ENCODE measurements at places on chromosomes 12 and 14.
A peak's percentile ranks its signal among the peaks of the same experiment; 100 is the strongest.

GRCh38 chr14:26190646-26191045, 407.2 kb downstream of the NOVA1 start:
- no peak for DNase-seq

DNA sequence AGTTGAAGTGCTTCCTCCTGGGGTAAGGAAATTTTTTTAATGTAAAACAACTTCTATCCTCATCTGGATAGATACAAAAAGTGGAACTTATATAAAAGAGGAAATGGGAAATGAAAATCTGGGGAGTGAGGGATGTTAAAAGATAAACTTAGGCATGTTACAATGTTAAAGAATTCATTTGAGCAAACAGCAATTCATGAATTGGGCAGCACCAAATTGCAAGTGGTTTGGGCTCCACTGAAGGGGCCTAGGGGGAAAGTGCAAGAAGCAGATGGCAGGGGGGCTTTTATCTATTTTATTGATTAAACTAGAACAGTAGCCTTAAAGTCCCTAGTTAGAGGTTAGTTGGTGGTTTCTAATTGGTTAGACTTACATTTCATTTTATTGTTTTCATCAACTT, 118.1 kb upstream of the NAP1L1 start:
- no peak for DNase-seq

DNA sequence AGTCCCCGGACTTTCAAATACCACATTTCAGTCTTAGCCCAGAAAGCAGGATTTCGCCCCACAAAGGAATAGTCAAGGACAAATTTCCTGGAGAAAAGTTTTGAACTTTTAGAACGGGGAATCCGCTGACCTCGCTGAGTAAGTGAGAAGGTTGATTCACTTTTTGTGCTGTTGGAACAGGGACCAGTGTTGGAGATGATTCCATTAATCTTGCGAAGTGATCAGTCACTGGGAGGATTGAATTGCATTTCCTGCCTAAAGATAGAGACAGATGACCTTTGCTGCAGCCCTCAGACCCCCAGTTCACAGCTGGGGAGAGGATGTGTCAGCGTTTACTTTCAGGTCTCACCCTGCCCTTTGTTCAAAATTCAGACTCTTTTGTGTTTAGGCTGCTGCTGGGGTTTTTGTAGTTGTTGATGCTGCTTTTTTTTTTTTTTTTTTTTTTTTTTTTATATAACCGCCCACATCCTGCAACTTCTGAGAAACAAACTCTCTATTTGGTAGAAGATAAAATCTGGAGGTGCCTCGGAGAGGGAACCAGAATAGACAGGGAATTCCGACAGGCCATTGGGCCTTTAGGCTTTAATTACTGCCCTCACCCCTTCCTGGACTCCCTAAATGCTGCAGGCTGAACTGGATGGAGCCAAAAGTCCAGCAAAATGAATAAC, 9.8 kb upstream of the KDM2B start:
- DNase-seq, result peak; percentile 48

DNA sequence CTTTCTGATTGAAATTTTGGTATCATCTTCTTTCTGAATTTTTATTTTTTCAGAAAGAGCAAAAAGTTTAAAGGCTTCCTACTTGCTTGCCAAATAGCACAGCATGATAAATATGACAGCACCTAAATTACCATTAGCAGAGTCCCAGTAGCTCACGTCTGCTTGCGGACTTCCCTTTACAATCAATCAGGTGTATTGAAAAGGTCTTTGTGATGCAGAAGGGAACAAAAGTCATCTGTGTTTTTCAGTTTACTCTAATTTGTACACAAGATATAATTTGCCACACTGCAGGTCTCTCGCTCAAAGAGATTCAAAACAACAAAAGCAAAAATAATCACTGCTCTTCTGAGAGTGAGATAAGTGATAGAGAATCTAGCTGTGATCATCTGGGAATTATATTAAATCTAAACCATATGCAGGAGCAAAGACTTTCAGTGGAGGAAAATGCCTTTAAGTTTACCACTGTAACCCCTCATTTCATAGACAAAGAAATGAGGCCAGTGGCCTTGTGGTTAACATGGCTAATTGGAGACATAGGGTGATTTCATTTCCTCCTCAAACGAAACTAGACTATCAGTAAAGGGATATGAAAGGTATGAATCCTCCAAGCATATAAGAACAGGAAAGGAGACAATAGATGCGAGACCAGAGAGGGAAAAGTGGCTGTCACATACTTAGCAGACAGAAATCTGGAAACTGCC, 240.8 kb upstream of the TMPO start:
- no peak for DNase-seq

- DNase-seq, result no peak
Observed at GRCh38 chr14:105861985-105862465, 335.6 kb downstream of the TMEM121 start.

- no peak for DNase-seq
Observed at GRCh38 chr12:30450872-30451271, 244.8 kb downstream of the IPO8 start.

GRCh38 chr14:68932231-68932630, 46.9 kb downstream of the ACTN1 start:
- no peak for DNase-seq

- DNase-seq, result no peak
Observed at GRCh38 chr12:5548152-5548943, 116.4 kb downstream of the NTF3 start.

DNA sequence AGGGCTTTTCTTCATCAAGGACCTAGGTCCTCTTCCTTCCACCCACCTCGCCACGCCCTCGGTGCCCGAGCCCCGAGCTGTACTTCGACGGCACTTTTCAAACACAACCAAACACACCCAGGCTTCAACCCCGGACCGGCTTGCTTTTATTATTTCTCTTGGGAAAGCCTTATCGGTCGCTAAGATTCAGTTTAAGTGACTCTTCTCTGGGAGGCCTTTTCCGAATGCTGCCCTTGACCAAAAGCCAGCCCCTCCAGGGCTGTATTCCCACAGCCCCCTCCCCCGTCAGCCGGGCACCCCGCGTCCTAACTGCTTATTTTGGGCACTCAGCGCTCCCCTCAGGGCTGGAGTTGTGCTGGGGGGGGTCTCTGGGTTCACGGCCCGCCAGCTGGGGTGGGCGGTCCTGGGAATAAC, 644 bp upstream of the PPP4R4 start:
- no peak for DNase-seq

DNA sequence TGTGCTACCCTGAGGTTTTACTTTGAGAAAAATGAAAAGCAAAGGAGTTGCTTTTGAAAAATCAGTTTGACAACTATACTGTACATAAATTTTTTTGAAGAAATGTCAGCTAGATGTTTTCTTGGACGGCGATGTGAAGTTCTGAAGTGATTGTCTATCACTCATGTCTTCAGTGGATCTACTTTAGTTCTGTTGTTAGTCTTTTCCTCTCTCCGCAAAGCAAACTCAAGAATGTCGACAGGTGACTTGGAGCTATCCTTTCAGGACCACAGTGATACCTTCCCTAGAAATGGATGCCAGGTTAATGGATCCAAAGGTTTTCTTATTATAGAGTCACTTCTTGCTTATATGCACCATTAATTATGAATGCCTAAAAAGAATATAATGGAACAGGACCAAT, 1.2 kb downstream of the PTPRO start:
- no peak for DNase-seq

DNA sequence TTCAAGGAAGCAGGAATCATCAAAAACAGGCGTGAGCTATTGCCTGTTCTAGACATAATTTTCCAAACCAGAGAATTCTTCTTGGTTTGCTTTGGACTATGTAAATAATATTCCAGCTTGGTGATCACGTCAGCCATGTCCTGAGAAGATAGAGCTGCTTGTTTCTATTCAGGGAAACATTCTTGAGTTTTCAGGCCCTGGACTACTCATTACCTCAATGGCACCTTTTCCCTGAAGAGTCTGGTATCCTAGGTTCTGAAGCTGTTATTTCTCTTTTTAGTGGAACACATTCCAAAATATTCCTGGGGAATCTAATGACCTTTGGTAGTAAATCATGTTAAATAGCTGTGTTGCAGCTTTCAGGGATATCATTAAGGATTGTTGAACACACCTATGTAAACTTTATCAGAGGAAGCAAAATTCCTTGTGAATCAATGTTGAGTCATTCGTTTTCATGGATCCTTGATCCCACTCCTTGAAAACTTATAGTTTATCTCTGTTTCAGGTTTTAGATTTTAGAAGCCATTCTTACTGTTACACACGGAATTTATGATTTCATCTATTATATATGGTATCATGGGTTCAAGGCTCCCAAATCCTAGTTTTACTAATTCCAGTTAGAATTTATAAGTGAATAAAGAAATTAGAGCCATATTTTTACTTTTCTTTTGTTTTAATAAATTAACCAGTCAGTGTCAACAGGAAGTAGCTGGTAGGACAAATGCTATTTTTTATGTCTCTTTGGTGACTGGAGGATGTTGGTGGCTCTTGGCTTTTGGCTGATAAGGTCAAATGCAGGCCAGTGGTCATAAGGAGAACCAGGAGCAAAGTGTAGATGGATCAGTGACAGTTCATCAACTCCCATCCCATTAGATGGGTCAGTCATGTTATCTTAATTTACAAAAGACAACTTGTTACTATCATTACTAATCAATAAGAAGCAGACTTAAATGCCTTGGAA, 380.1 kb downstream of the ZFP36L1 start:
- DNase-seq, result no peak

GRCh38 chr14:88128816-88129215, 123.9 kb downstream of the GPR65 start:
- DNase-seq, result no peak

DNA sequence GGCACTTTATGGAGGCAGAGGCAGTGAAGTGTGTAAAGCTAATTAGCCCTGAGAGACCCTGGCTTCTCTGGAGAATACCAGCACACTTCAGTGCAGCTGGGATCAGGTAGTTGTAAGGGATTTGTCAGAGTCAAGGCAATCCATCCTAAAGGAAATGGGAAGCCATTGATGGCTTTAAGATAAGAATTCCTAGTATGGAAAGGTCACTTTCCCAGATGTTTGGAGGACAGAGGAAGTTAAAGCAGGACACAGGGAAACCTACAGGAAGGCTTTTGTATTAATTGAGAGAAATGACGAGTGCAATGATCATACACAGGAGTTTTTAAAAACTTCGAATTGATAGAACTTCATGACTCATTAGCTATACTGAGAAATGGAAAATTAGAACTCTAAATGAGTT, 254.4 kb downstream of the SLC16A7 start:
- no peak for DNase-seq

GRCh38 chr14:77654001-77654441, 37.6 kb upstream of the SPTLC2 start:
- DNase-seq, result no peak

DNA sequence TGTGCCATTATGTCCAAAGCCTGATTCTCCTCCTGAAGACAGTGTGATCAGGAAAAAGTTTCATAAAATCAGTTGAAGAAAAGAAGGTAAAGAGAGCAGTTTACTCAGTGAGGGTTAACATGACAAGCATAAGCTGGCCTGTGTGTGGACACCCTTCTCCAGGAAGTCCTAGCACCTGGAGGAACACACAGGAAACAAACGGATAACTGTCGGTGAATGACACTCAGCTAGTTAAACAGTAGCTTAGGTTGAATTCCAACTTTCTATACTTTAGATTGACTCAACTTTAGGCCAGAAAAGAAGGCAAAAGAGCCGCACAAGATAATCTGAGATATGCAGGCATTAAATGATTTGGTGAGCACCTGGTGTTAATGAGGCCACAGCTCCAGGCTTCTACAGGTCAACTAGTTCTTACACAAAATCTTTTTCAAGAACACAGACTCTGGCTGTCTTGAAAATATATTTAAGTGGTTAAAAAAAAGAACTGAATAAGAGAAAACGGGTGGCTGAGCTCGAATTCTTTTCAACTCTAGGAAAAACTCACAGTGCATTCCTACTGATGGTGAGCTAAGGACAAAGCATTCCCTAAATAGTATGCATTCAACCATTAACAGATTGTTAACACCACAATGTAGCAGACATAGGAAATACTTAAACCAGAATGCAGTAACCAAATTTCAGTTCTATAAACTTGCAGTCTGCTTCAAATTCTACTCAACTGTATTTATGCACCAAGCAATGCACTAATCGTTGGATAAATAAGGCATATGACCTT, 56.9 kb upstream of the TSPAN8 start:
- no peak for DNase-seq

GRCh38 chr14:91872011-91872501, 4.7 kb upstream of the TC2N start:
- peak; percentile 31 for DNase-seq

DNA sequence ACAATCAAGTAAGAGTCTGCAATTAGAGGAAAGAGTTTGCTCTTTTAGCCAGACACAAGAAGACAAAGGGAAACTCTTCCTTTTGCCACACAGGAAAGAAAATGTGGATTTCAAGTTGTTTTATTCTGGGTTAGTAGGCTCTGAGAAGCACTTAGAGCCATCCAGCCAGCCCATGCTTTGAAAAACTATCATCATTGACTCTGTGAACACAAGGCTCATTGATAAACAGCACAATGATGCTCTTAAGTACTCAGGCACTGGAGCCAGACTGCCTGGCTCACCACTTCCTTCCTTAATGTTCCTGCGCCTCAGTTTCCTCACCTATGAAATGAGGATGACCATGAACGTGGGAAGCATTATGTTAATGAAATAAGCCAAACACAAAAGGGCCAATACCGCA, 150.2 kb upstream of the EEA1 start:
- no peak for DNase-seq

DNA sequence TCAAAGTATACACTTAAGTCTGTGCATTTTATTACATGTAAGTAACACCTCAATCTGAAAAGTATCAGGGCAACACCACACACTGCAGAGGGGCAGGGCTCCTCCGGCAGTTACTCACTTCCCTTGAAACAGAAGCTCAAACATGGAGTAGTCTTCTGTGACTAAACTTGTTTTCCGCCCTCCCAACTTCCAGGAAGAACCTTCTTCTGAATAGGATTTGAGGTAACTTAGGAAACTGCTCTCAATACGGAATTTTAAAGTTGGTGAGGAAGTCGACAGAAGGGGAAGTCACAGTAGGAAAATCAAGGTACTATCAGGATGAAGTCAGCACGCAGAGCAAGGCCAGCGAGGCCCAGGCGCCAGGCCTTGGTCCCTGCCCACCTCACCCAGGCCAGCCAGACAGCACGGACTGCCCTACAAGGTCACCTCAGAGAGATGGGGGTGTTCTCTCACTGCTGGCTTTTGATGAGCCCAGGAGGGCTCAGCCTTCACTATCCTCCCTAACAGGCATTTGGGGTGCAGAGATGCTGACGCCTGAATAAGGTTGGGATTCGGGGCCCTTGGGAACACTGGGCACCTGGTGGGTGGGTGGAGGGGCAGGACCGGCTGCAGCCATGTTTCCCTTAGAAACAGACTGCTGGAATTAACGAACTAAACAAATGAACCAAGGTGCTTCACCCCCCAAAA, 5.8 kb downstream of the ANKRD9 start:
- no peak for DNase-seq

GRCh38 chr14:61527325-61528100, 167.8 kb upstream of the HIF1A start:
- no peak for DNase-seq

GRCh38 chr12:31331242-31331641, 5.3 kb upstream of the SINHCAF start:
- DNase-seq, result no peak

DNA sequence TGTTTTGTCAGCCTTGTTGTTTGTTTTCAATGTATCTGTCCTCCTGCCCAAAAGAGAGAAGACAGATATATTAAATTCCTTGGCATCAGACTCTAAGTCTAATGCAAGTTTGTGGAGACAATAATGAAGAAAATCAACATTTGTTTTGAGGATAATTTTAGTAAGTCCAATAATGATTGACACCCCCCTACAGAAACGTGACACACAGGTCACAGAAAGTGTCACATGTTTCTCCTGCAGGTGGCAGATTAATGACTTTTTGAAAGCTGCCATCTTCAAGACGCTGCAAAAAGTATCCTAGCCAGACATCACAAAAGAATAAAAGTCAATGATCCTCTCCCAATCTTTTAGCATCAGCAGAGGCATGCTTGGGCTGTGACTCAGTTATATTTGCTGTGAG, 378.8 kb upstream of the TMPO start:
- no peak for DNase-seq

Data from stimulated activated CD4-positive, alpha-beta T cell treated with anti-CD3 and anti-CD28 coated beads, Interleukin-15, amount 100 ng/mL, for 1 hour (primary cell).